Kidney tubule cell (primary cell): ENCODE measurements at places on chromosomes 16 and 17.

GRCh38 chr16:57940382-57940966, 30.5 kb downstream of the CNGB1 start:
- DNase-seq = no peak

DNA sequence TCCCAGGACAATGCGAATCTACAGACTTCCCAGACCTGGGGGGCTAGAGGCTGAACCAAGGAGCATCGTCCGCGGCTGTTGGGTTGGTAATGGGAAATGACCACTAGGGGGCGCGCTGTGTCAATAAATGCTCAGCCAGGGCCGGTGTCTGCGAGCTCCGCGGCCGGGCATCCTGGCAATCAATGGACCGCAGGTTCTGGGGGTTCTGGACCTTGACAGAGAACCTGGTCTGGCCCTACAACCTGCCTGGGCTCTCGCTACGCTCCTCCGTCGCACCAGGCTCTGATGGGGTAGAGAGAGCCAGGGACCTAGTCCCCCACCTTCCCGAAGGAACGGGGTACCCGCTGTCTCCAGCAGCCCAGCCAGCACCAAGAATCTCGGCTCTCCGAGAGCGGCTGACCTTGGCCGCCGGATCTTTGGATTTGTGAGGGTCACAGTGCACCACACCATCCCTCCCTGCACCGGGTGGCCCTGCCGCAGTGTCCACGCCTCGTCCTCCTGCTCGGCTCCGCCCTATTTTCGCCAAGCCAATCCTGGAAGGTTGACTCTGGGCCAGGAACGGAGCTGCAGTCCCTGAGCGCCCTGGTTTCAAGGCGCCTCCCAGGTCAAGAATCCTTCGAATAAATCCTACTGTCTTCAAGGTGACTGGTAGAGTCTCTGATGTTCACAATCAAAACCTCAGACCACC, 20.4 kb upstream of the BEAN1 start:
- DNase-seq = peak; percentile 85

DNA sequence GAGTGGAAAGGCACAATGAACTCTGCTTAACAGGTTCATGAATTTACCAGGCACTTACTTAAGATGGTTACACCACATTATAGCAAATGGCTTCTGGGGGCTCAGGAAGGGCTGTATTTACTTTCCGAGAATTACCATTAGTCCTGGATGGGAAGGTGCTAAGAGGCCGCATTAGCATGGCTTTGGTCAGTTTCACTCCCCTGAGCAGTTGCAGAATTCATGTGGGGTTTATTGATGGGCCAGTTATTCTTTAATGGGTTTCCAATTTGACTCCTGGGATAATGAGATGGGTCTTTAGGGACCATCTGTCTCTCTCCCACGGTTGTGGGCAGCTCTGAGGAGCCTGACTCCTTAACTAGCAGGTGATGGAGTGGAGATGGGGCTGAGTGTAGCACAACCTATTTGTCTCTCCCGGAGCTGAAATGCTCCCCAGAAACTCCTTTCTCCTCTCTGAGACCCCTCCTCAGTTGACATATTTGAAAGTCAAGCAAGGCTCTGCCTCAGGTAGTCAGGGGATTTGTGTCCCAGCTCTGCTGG, 652.5 kb downstream of the HS3ST4 start:
- DNase-seq = no peak

- peak; percentile 17 for DNase-seq
Observed at GRCh38 chr17:73933871-73934270, 269.6 kb upstream of the RPL38 start.

DNA sequence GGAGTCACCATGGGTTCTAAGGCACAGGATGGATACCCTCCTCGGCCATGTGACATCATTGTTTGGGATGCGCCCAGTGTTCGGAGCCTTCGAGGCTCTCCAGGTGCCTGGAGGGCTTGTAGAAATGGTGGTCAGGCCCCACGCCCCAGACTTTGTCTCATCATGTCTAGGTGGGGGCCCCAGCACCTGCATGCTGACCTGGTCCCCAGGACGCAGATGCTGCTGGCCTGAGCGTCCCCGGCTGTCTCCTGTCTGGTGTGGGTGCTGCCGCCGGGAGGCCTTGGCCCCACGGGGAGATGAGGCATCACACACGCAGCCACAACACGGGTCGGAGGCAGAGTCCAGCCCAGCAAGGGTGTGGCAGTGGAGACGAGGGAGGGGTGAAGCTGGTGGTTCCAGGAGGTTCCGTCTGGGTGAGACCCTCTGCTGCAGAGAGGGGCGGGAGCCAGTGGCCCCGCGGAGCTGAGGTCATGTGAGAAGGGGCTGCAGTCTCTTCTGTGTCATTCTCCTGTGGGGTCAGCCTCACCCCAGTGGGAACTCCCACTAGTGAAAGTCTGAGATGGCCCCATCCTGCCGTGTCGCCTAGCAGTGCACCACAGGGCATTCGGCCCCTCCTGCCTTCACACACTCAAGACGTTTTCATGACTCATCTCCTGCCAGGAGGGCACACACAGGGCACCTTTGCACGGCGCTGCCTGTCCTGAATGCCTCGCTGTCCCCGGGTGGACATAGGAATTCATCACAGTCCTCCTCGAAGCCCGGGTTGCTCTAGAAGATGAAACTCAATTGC, 46.6 kb downstream of the JPH3 start:
- no peak for DNase-seq

GRCh38 chr17:6508016-6508415, 48.3 kb downstream of the PITPNM3 start:
- DNase-seq = no peak

- DNase-seq = no peak
Observed at GRCh38 chr17:61581611-61582349, 9.2 kb downstream of the NACA2 start.

DNA sequence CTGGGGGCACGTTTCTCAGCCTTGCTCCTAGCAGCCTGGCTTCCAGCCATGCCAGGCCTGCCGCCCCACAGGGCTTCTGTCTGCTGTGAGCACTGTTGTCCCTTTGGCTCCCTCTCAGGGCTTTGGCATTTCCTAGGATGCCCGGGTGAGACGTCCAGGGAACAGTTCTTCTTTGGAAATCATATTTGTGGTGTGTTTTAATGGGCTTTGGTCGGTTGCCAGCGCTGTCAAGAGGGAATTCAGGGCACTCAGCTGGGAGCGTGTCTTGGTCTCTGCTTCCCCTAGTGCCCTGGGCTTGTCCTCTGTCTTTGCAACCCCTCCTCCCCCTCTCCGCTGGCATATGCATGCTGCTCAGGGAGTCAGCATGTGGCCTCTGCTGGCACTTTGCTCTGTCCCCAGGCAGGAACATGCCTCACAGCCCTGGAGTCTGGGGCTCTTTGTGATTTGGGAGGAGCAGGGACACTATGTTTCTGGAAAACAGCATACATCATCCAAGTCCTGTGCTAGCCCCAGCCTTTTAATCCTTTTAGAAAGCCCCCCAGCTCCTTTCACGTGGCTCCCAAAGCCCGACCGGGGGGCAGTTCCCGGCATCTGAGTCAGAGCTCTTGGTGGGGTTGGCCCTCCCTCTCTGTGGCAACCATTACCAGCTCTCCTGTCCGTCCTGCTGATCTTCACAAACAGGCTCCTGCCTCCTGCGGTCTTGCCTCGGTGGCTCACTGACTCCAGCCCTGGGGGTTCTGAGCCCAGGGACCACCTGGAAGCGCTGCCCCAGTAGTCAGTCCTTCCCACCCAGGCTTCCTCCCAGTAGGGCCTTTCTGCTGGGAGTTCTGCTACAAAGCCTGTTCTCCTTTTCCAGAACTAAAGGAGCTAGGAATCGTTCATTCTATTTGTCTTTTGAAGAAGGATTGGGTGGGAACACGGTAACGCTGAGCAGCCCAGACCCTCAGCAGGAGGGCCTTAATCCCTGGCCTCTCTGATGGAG, 26.7 kb downstream of the SAP30BP start:
- DNase-seq = peak; percentile 90

GRCh38 chr17:21166595-21167210, 39.9 kb downstream of the DHRS7B start:
- no peak for DNase-seq

DNA sequence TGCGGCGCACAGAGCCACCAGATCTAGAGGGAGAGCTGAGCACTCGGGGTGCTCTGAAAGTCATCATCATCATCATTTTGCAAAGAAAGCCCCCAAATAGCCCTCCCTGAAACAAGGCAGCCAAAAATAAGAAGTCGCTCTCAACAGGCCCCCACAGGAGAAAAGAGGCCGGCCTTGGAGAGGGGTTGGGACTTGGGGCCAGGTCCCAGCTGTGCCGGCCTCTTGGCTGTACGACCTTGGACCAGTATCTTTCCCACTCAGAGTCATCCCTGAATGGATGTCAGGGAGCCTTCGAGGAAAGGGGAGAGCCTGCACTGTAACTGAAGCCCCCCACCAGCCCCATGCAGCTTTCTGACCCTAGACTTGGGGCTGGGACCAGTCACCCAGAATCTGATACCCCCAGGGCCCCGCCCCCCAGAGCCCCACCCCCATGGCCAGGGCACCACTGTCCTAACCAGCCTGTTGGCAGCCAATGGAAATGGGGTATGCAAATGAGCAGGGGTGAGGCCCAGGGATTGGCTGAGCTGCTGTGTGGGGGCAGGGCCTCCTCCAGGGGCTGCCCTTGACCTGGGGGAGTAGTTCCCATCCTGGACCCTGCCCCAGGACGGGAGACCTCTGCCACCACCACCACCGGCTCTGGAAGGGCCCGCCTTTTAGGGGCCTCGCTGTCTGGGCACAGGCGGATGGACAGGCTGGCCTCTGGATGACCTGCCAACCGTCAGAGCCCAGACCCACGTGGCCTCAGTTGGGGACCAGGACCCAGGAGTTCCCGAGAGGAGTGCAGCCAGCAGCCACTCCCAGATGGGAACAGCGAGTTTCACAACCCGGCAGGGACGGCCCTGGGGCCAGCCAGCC, 15.4 kb downstream of the ZFPM1 start:
- DNase-seq = no peak

GRCh38 chr17:10052106-10052813, 146.1 kb downstream of the GAS7 start:
- DNase-seq = no peak

GRCh38 chr17:81582341-81582740, 30.2 kb upstream of the FAAP100 start:
- peak; percentile 68 for DNase-seq

DNA sequence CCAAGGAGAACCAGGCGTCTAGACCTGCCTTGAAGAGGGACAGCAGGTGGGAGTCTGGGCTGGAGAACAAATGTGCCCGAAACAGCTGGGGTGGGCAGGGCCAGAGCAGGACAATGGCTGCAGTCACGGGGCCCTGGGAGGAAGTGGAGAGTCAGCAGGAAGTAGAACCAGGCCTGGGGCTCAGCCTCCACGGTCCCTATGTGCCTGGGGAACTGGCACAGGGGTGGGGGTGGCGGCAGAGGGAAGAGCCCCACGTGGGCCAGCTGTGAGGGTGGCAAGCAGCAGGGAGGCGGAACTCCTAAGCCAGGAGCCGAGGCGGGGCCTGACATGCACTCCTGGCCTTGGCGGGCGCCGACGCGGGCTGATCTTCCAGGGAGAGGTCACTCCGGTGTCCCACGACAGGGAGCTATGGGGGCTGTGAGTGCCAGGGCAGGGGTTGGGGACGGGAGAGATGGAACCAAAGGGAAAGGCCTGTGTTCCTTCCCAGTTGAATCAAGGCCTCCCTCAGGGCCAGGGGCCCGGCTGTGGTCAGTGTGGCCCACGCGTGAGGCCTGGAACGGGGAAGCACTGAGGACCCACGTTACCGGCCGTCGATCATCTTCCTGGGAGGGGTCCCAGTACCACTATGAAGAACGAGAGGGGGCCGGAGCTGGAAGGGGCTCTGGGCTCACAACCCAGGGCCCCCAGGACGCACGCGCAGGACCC, 42.7 kb downstream of the TIMM22 start:
- peak; percentile 52 for DNase-seq

DNA sequence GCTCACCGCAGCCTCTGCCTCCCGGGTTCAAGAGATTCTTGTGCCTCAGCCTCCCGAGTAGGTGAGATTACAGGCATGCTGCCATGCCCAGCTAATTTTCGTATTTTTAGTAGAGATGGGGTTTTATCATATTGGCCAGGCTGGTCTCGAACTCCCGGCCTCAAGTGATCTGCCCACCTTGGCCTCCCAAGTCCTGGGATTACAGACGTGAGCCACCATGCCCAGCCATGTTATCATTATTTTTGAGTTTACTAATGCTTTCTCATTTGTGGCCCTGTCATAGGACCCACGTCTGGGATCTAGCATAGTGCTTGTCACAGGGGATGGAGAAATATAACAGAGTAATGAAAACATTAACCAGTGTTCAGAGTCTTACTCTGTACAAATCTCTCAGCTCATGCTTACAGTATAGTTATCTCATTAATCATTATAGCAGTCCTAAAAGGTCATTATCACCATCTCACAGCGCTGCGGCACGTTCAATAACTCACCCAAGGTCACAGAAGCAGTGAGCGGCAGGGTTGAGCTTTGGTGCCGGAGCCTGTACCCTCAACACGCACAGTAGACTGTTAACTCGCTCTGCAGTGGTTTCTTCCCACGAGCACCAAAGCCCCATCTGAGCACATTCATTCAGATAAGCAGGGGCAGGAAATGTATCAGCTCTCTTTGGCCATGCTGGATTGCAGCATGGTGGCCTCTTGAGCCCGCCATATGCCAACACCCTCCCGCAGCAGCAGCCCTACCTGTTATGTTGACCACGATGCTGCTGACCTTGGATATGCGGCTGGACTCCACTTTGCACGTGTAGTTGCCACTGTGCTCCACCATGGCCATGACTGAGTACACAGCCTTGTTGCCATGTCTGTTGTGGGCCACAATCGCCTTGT, 21.4 kb downstream of the PECAM1 start:
- DNase-seq = no peak

DNA sequence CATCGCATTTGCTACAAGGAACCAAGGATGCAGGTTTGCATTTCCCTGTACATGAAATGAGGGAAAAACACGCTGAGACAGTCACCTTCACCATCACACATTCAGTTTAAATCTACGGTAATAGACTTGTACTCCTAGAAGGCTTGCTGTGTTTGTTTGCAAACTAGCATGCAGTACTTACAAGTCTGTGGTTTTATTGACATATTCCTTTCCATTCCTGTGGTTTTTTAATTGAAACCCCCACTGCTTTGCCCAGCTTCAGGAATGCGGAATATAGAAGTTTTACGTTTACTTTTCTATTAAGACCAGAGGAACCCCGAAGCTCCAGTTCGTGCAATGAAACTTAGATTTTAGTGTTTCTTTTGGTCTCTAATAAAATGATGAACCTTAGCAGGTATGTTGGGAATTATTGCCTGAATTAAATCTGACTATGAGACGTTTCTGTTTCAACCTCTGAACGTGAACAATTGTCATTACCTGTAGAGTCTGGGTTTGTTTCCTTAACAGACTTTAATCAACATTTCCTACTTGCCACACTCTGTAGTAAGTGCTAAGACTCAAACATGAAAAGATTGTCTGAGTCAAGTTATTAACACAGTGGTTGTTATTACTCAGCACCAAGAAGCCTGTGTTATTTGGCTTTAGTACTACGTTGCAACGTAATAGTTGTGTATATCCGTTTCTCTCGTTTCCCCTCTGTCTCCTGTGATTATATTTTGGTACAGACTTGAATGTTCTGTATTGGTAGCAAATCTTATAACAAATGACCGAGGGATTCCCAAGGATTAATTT, 793.3 kb upstream of the GOT2 start:
- no peak for DNase-seq

GRCh38 chr16:63613701-63614100, 1508.2 kb downstream of the CDH11 start:
- DNase-seq = peak; percentile 65
